T-cell (primary cell): ENCODE measurements at places on chromosomes 7 and 10. TPM values are rescaled to one million over a fixed set of nuclear protein-coding genes. Genes with fewer than 3 reads are reported as not detected.

Gene FBXW4
- 83.7 TPM for total RNA-seq

Gene ARMS2
- total RNA-seq = not detected

Gene WNT2
- not detected for total RNA-seq

Gene PPP1R9A
- total RNA-seq = not detected

Gene CLRN3
- not detected for total RNA-seq

Gene ATG9B
- 25.5 TPM for total RNA-seq

Gene NUTM2E
- 0.70 TPM for total RNA-seq

Gene RSPH10B
- not detected for total RNA-seq

Gene UBE2D1
- 11.0 TPM for total RNA-seq

Gene RAB18
- 118 TPM for total RNA-seq

GRCh38 chr7:157784979-157785441 is 448.2 kb downstream of the DNAJB6 start:
- no peak for DNase-seq

- no peak for DNase-seq
Observed at GRCh38 chr7:17598846-17599245, 300.4 kb downstream of the AHR start.

DNA sequence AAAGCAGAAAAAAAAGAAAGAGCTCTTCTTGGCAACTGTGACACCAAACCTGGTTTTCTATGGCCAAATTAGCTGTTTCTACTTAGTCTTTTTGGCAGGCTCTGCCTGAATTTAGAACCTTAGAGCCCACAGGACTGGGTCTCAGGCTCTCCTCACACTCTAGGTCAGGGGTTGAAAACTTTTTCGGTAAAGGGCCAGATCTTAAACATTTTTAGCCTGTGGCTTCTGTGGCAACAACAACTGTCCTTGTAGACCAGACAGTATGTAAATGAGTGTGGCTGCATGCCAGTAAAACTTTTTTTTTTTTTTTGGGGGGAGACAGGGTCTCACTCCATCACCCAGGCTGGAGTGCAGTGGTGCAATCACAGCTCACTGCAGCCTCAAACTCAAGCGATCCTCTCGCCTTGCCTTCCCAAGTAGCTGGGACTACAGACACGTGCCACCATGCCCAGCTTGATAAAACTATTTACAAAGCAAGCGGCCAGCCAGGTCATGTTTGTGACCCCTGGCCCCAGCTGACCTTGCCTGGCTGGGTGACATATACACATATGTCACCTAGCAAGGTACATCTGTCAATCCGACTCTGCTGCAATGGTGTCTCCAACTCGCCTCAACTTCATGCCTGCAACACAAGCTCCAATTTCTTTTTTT is 17.4 kb downstream of the KPNA7 start:
- no peak for DNase-seq

GRCh38 chr7:41886901-41887311 is 184.0 kb upstream of the INHBA start:
- DNase-seq = no peak

GRCh38 chr7:128388145-128388485 is 21.7 kb downstream of the IMPDH1 start:
- DNase-seq = no peak

DNA sequence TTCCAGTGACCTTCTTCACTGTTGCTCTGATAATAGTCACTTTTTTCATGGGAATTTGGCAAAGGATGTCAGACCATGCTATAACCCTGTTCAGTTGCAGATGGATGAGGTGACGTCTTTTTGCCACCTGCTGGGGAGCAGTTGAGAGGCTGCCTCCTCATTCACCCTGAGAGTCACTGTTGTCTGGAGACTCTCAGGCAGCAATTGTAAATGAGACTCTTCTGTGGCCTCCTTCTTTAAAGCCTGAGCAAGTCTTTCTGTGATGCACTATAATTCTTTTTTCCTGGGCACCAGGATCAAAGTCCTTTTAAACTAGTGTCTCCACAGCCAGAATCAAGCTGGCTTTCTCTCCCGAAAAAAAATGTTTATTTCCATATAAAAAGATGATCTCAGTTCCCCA is 345.1 kb downstream of the ARL4A start:
- DNase-seq = no peak

- DNase-seq = no peak
Observed at GRCh38 chr7:99621271-99621670, 4.5 kb downstream of the ZSCAN25 start.

DNA sequence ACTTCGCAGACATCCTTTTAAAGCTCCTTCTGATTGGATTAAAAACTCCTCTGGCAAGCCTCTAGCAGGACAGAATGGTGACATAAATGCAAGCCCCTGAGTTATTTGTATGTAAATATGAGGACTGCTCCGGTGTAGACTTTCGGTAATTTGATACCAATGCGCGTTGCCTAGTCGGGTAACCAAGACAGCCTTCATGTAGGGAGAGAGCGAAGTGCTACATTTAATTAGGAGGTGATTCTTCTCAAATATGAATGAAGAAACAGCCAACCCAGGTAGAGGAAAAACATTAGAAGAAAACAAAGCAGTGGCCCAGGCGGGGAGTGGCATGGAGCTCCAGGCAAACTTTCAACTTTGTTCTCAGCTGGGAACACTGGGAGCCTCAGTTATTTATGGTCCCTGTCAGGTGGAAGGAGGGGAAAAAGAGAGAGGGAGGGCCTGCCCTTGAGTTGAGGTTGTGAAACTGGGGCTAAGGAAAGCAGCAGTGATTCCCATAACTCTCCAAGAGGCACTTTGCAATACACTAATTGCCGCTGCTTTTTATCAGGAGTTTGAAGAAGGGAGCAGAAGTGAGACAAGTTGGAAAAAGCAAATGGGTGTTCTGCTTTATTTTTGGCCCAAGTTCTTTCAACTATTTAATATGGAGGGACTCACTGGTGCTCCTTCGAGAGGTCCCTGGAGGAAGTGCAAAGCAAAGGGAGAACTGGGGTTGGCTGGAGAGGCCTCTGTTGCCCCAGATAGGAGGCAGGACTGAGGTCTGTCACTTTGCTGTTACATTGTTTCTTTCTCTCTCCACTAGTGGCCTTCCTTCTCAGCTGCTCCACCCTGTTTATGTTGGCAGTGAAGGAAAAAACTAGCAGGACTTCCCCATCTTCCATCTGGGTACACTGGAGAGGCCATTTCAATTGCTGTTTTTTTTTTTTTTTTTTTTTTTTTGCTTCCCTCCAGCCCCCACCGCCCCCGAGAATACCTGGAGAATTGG is 234.6 kb upstream of the CCDC6 start:
- no peak for DNase-seq

DNA sequence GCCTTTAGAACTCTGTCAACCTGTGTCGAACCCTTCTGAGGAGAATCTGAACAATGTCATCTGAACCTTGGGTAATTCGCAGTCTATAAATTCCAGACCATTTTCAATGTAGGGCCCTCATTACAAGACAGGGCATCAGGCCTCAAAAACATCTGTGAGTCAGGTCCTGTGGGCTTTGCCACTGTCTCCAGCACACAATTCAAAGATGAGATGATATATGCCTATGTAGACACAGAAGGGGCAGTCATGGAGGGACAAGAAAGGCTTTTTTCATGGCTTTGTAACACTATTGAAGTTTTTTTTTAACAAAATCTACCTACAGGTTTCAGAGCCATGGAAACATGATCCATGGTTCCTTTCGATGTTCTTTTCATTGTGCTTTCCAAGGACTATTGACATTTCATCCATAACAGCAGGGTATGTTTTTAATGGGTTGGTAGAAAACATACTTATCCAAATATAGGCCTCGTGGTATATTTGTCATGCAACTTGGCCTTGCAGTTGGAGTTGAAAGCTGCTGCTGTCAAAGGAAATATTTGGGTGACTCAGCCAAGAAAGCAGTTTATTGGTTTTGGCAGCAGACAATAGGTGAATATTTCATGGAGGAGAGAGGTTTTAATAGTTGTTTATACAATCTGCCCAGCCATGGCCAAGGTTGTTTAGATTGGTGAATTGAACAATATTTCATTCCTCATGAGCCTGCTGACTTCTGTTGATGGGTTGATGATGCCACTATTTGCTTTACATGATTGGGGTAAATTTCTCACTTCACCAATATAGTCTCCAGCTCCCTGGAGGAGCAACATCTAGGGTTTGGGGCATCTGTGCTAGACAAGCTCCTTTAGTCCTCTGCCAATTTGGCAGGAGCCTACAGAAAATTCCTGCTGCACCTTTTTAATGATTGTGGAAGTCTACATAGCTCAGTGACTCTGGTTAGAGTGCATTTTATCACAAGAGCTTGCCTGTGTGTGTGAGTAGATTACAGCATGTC is 158.4 kb upstream of the TMEM72 start:
- DNase-seq = no peak

DNA sequence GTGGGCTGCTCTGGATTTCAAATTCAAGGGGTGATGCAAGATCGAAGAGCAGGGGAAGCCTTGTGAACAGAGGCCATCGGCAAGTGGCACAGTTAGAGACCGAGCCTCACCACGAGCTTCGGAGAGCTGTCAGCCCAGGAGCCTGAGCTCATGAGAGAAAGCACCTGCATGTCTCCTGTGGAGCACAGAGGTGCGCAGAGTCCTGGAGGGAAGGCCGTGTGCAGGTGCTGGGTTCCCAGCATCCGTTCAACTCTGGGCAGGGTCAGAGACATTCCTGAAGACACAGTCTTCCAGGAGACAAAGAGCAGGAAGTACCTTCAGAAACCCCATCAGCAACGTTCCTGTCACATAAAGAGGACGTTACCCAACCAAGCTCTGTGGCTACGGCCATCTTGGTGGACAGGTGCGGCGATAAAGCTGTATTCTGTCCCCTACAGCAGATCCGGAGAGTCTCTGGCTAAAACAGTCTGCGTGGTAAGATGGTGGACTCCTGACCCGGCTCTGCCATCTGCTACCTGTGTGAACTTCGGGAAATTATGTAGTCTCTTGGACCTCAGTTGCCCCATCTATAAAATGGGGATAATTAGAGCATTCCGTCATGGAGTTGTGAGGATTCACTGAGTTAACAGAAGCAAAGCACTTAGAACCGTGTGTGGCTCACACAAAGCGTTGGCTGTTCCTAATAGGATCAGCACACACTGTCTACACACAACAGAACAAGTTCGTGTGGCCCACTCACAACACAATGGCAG is 40.6 kb downstream of the NOD1 start:
- no peak for DNase-seq

DNA sequence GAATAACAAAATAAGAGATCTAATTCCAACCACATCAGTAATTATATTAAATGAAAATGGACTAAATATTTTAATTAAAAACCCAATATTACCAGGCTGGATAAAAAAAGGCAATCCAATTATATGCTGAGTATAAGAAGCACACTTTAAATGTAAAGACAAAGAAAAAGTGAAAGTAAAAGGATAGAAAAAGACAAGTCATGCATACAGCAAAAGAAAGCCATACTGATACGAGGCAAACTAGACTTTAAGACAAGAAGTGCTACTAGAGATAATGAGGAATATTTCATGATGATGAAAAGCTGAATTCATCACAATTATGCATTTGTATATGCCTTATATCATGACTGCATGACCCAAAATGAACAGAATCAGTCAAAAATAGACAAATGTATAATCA is 628.6 kb downstream of the PHTF2 start:
- DNase-seq = no peak

DNA sequence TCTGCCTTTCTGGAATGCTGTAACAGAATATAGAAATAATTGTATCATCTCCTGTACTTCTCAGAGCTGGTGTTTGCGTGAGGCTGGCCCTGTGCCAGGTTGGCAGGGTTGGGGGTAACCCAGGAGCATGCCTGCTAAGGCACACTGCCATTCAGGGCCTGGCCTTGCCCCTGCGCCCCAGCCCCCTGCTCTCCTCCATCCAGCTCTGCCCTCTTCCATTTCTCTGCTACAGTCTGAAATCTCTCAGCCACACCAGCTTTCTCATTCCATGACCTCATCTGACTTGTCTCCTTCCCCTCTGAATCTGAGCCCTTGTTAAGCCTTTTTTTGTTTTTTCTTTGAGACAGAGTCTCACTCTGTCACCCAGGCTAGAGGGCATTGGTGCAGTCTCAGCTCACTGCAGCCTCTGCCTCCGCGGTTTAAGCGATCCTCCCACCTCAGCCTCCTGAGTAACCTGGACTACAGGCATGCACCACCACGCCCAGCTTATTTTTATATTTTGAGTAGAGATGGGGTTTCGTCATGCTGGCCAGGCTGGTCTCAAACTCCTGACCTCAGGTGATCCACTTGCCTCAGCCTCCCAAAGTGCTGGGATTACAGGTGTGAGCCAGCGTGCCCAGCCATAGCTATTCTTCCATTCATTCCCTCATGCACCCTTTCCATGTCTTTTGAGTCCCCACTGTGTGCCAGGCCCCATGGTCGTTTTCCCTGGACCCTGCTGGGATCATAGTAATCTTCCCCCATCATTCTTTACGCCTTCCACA is 206.8 kb downstream of the CUX1 start:
- no peak for DNase-seq

- DNase-seq = no peak
Observed at GRCh38 chr10:71396084-71396710, 523 bp upstream of the CDH23 start.

DNA sequence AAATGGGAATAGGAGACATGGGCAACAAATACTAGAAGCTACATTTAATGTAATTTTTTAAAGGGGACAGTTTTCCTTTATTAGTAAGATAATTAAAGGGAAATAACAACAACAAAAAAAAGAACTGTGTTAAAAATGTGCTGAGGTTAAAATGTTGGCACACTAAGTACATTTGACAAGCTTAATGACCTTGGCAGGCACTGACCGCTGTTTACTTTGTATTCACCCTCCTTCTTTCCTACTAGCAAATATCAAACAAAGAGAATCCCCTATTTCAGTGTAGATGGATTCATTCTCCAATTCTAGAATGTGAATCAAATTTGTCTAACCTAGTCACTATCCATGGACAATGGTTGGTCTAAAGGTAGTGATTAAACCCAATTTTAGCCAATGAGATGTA is 77.5 kb upstream of the TOMM7 start:
- no peak for DNase-seq

DNA sequence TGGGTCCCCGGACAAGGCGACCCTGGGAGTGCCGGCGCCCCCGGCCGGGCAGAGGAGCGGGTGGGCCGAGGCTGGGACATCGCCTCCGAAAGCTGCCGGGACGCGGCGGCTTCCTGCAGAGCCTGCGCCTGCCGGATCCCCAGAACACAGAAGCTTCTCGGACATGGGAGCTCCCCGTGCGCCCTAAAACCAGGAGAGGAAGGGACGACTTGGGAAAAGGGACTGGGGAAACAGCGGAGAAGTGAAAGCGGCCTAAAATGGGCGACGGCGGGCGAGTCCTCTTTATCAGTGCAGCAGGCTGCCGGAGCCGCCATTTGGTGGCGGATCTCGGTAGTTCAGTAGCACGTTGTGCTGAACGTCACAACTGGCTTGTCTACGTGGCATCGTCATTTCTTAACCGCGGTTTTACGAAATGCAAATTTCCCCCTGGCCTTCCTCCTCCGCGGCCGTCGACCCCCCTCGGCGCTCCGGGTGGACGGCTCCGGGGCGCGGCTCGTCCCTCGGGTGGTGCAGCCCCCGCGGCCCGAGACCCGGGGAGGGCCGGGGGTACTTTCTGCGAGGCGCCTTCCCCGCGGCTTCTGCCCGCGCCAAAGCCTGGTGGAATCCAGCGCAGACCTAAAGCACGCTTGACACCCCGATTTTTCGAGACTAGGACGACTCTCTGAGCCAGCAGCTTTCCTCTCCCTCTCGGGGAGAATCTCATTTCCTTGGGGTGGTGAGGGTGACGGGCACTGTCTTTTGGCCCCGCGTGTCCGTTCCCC is 9.9 kb upstream of the SPAG6 start:
- DNase-seq = peak; percentile 79
